EH (cell line): ENCODE measurements at places on chromosomes 13 and 19.

DNA sequence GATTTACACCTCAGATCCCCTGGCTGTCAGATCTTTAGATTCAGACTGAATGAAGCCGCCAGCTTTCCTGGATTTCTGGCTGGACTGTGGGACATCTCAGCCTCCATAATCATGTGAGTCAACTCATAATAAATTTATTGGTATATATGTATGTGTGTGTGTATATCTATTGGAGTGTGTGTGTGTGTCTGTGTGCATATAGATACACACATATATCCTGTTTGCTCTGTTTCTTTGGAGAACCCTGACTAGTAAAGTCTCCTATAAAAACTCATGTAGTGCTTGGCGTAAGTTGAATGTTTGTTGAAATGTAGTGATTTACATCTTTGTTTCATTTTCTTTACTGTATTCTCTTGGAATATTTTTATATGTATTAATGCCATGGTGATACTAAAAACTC is 499.5 kb upstream of the KLF12 start:
- DNase-seq, result no peak

DNA sequence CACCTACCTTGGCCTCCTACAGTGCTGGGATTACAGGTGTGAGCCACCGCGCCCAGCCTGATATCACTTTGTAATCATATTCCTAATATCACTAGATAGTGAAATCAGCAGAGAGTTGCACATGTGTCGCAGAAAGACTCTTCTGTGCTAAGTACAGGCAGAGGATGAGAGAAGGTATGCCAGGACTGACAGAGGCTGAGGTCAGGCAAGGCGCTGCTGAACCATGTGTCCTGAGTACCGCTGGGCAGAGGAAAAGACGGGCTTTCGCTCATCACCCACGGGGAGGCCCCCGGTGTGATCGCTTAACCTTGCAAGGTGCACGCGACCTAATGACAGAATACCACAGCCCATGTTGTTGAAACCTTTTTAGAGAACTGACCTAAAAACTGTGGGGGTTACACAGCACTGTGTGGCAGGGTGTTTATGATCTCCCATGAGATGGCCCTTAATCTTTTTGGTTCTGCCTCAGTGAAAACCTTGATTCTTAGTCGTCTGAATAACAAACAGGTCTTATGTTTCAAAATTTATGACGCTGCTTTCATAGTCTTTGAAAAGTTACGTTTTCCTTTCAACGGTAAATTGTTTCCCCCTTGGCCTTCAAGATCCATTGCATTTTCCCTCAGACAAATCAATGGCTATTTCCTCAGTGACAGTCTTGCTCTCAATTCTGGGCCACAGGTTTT is 12.2 kb downstream of the GJA3 start:
- DNase-seq, result no peak

DNA sequence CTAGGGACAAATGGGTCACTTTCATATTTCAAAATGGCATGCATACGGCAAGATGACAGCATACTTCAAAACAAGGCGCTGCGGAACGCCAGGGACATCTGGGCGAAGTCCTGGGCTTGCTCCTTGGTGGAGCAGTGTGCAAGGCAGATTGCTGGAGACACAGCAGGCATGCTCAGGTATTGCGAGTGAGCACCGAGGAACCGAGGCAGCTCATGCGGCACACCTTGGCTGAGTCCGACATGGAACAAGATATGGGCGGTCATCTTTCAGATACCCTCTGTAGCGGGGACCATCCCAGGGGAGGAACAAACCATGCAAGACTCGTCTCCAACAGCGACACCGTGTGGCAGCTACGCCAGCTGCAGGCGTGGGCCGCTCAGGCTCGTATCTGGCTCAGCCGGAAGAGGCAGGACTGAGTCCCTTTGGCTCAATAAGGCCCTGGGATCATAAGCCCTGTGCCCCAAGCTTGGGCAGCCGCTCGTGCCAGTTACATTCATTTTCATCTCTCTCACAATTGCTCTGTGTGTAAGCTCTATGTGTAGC is 112.4 kb downstream of the NUFIP1 start:
- no peak for DNase-seq

DNA sequence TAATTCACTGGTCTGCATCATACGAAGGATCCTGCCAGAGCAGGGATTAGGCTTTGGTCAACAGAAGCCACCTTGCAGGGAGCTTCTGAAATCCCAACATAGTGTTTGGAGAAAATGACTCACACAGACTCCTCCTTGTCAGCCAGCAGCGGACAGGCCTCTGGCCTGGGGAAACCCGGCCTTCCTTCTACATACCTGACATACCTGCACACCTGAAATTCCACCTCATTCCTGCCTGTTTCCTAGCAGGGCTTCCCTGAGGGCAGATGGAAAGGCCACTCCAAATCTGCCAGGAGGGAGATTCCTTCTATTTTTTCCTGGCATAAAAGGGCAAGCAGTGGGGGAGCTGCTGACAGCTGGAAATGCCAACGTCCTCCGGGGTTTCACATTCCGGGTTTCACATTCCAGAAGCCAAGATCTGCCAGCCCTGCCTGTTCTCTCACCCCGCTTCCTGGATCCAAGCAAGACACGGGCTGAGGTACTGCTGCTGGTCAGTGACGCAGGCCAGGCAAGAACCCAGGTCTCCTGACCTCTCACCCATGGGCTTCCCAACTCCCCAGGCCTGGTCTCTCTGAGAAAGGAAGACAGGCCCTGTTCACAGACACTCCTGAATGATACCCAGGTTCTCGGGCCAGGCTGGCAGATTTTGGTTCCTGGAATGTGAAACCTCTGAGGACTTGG is 18.2 kb upstream of the IGFL1 start:
- DNase-seq, result peak; percentile 15

- peak; percentile 45 for DNase-seq
Measured at GRCh38 chr19:17205237-17206140, 9.7 kb upstream of the USE1 start.
